ENCODE measurements at places on chromosomes 6 and 20.

GRCh38 chr6:111748231-111748647, 125.0 kb downstream of the FYN start:
- no peak for DNase-seq

GRCh38 chr20:8227293-8227692, 95.2 kb downstream of the PLCB1 start:
- no peak for DNase-seq

DNA sequence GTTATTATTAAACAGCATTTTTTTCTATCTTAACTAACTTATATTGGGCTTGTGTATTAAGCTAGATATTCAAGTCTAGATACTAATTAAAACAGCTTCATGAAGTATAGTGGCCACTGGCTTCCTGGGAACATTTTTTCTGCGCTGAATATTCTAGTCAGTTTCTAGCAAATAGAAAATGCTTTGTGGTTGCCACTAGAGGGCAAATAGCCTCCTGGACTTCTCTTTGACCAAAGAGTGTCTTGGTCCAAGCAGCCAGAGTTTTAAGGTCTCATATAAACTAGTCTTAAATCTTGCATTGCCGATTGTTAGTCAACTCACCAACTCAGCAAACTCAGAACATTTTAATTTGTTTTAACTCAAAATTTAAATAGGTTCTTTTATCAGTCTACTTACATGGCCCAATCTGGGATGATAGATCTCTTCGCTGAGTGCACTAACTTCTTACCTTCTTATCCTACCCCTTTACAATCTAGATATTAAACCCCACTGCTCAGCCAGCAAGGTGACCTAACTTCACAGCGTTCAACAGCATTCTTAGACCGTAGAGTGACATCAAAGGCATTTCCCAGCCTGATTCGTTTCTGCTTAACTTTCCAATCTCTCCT, 24.6 kb upstream of the ID4 start:
- peak; percentile 21 for DNase-seq

DNA sequence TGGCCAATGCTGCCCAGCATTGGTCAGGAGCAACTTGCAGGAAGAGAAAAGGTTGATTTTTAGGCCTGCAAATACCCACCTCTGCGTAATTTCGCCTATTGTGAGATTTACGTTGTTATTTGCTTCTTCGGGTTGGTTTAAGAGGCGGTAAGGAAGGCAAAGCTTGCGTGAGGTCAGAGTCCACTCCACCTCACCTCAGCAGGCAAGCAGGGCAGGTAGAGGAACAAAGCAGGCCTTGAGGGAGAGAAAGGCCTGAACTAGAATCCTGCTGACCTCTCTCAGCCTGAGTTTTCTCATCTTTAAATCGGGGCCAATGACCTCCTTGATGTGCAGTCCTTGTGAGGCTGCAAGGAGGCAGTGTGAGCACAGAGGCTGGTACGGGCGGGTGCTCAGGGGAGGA, 239.1 kb downstream of the CDC5L start:
- no peak for DNase-seq

DNA sequence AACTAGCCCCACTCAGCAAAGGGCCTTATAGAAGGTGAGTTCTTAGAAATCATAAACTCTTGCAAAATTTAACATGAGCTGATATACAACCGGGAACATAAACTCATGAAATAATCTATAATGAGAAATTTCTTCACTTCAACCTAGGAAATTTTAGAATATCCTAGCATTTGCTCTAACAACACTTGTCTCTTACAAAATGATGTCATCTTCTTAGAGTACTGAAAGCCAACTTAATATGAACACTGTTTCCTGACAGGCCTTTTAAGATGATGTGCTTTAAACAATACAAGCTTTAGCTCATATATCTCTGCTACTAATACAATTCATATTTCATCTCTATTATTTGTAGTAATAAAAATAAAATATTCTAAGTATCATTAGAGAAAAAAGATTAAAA, 932 bp downstream of the PACRG start:
- DNase-seq, result no peak

- peak; percentile 74 for DNase-seq
Observed at GRCh38 chr20:10322073-10323012, 103.7 kb downstream of the SNAP25 start.

GRCh38 chr20:51422514-51423289, 119.8 kb downstream of the NFATC2 start:
- DNase-seq, result no peak

Data from NCI-H1417 (cell line).